ENCODE measurements at places on chromosomes 1 and 21.

DNA sequence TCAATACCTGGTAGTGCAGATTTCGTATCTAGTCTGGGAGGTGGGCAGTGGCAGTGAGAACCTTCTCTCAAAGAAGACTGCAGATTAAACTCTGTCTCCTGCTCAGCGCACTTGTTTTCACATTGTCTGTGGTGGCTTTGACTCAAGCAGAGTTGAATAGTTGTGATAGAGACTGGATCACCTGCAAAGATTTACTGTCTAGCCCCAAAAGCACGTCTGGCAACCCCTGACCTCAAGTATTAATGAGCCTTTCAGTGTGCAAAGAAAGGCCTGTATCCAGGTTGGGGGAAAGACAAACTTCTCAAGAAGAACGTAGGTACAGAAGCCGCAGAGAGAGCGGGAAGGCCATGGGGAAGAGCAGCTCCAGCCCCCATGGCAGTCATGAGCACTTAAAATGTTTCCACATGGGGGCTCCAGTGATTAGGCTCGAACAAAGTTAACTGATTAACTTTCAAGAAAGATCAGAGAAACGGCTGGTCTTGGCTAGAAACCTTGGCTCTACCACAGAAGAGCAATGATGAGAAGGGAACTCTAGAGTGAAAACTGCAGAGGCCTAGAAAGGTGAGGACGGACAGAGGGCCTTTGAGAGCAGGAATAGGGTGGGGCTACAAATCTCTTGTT is 15.2 kb downstream of the HENMT1 start:
- no peak for DNase-seq

DNA sequence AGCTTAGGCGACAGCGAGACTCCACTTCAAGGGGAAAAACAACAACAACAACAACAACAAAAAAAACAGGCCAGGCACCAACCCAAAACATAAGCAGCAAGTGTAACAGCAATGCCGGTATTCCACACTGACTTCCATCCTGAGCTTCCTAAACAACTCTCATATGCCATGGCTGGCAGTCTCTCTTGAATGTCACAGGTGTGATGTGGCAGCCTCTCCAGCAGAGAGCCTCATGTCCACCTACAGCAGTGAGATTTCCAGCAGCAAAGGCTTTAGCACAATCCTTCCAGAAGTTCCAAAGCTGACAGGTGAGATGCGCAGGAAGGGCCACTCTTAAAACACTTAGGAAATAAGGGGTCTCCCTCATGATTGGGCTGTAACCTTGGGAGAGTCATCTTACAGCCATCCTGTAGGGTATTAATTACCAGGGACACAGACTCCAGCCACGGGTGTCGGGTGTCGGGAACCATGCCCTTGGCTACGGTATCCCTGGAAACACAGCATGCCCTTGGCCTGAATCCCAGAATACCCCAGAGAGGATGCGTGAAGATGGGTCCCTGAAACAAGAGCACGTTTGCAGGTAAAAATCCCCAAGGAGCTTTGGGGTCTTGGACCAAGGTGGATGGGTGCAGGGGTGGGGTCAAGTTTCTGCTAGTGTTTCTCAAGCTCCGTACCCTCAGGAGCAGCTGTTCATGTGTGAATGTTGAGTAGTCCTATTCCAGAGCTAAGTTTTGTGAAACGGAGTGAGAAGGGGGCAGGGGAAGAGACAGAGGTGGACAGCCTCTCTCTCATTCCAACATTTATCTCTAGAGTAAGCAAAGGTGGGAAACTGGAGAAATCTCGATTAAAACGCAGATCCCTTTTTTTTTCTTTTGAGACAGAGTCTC is 31.4 kb downstream of the CLSTN1 start:
- DNase-seq = no peak

DNA sequence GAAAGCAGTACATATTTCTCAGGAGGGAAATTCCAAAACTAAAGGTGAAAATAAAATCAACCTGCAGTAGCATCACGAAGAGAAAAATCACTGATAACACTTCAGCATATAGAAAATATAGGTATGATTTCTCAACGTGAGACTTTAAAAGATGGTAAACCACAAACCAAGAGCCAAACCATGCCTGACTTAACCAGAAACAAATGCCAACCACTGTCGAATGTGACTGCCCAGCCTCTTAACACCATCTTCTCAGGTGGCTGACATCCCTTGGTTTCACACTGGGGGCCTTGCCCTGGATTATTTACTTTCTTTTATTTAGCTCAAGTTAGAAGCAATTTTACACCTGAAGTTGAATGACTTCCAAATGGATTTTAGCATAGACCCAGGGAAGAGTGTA is 10.1 kb downstream of the HMGCS2 start:
- no peak for DNase-seq

DNA sequence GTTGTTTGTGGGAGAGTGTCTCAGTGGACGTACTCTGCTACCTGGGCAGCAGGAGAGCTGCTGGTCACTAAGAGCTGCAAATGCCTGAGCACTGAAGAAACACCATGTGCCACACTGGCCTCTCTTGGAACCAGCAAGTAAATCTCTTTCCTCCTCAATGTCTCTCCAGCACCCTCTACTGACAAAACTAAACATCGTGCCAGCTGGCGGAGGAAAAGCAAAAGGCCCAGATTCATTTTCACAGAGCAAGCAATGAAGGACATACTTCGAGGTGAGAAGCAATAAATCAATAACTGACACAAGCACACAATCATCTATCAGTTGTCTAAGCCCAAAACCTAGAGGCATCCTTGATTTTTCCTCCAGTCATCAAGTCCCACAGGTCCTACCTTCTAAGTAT is 78.1 kb downstream of the RERE start:
- DNase-seq = no peak

DNA sequence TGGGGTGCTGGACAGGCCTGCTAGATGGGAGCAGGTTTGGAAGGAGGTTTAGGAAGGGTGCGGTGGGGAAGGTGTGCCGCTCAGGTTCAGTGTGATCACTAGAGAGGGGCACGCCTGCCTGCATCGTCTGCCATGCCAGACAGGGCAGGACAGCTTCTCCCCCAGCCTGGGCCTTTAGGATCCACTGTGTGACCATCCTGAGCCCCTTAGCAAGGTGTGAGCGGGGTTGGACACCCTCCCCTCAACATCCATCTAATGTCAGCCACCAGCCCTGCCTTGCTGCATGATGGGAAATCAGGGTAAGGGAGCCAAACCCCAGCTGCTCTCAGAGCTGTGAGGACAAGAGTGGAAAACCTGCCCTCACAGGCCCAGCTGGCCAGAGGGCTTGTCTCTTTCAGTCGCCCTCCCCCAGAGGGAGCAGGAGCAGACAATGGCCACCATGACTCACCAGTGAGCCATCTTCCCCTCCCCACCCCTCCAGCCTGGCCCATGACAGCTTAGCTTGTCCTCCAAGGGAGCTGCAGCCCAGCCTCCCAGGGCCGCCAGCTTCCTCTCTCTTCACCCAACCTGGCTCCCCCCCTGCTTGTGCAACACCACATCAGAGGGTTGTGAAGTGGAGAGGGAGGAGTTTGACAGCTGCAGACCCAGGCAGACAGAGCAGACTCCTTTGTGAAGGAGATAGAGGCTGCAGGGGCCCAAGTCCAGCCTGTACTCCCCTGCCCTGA is 37.0 kb downstream of the NUAK2 start:
- peak; percentile 91 for DNase-seq

- no peak for DNase-seq
Measured at GRCh38 chr1:111618961-111619634, 491 bp upstream of the RAP1A start.

DNA sequence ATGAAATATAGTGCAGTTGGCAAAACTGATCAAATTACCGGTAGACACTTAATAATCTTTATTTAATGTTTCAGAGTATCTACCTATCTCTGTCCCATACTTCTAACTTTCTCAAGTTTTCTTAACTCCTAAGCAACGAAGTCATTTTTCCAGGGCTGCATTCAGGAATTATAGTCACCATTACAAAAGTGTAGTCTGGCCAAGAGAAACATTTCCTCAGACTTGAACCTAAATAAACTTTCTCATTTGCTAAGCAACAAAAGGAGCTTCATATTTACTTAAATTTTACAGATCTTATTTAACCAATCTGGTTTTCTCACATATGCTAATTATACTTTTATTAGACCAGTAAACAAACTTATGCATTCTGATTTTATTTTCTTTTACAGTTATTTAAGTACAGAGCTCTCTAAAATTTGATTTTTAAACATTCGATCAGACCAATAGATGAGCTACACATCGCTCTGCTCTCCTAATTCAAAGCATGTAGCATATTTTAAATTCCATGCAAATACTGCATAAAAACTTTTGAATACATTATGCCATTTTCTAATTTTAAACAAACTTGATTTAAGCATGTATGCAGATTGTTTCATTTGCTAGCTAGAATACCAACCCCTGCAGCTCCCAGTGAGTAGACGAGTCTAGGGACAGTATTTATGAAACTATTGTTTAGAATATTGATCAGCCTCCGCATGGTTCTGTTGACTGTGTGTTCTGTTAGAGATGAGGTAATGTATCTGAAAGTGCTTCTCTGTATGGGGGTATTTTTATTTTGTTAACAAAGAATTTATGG is 201.4 kb downstream of the CHRM3 start:
- DNase-seq = no peak

DNA sequence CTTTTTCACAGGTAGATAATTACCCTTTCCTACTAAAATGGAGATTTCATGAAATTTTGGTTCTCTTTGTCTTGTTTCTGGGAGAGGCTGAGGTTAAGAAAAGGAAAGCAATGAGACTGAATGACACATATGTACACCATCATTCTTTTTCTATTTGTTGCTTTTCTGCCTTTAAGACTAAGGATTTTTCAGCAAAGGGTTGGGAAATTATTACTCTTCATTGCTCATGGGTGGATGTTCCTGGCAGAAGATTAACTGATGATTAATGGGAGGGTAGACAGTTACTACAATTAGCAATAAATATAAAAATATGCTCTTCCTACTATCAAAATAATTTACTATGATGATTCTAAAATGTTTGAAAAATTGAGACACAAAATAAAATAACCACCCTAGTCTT is 316.5 kb upstream of the USP24 start:
- DNase-seq = no peak

GRCh38 chr1:57987523-57987922 is 559.0 kb downstream of the OMA1 start:
- no peak for DNase-seq

GRCh38 chr1:7403265-7404045 is 367.6 kb upstream of the VAMP3 start:
- no peak for DNase-seq

DNA sequence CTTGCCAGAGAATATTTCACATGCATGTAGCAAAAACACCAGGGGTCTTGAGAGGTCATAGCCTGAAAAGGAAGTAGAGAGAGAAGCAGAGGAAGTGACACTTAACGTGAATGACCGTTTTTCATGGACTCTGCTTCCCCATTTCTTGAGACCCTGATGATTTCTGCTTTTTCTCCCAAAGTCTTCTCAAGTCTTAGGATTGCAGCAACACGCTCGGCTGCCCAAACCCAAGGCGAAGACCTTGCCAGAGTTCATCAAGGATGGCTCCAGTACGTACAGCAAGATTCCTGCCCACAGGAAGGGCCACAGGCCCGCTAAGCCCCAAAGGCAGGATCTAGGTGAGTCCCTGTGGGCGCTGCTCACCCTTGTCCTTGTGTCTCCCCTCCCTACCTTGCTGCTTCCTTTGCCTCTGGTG is 12.8 kb downstream of the THEMIS2 start:
- DNase-seq = no peak

DNA sequence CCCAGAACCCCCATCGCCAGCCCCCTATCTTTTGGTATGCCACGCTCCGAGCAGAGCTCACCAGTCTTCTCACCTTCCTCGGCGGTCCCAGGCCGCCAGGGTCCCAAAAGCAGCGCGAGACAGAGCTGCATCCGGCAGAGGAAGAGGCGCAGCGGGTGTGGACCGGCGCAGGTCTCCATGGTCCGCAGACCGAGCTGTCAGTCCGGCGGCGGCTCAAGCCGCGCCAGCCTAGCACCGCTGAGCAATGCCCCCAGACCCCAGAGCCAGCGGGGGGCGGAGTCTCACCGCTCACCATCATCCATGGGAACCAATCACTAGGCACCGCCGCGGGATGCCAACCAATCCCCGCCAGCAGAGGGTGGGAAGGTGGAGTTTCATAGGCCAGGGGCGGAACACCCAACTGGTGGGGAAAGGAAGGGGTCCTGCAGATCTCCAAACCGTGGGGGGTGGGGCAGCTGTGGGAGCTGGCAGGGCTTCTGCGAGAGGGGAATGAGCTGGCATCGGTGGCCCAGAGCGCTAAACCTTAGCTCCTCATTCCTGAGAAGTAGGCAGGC is at the start of gene EPHA10:
EPHA10 (minus strand) TSS at position 233 of the 554 bp plus-strand sequence; CDS start at position 179, 54 bp downstream.
- no peak for DNase-seq

DNA sequence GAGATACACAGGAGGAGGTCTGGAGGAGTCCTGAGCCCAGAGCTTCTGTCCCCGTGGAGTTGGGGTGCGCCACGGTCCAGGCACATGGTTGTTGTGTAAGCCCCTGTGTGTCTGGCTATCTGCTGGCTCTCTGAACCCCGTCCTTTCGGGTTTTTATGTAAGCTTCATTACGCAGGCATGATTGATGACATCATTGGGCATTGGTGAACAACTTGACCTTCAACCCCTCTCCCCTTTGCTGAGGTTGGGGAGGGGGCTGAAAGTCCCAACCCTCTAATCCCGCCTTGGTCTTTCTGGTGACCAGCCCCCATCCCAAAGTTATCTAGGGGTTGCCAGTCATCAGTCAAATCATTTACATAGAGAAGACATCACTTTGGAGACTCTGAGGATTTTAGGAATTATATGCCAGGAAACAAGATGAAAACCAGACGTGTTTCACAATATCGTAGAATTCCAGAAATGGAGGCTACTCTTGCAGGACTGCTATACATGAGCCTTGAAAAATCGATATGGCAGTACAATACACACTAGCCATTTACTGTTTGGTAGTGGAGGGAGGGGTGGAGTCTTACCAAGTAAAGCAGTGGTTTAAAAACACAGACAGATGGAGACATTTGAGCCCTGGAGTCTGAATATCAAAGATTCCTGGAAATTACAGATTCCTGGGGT is 69.8 kb upstream of the SCAF4 start:
- no peak for DNase-seq

DNA sequence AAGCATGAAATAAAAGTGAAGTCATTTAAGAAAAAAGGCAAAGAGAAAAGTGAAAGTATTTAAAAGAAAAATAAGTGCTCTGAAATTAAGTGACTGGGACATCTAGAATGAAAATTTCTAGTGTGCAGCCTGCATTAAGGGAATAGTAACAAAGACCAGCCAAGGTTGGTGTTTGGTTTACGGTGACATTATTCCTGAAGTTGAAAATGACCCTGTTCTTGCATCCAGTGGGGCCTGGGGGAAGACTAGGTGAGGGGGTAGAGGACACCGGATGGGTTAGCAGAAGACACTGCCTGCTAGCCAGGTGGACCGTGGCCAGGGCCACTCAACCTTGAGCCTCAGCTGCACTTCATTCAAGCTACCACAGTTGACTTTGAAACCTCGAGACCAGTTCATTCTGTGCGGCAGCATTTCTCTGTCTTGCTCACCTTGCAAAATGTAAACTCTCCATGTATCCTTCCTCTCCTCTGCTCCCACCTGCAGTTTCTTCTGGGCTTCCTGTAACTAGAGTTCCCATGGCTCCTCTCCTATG is 14.3 kb upstream of the KCNK1 start:
- no peak for DNase-seq

- no peak for DNase-seq
Measured at GRCh38 chr1:27430903-27431600, 38.6 kb downstream of the GPR3 start.
